ENCODE measurements at places on chromosomes 4 and X.

DNA sequence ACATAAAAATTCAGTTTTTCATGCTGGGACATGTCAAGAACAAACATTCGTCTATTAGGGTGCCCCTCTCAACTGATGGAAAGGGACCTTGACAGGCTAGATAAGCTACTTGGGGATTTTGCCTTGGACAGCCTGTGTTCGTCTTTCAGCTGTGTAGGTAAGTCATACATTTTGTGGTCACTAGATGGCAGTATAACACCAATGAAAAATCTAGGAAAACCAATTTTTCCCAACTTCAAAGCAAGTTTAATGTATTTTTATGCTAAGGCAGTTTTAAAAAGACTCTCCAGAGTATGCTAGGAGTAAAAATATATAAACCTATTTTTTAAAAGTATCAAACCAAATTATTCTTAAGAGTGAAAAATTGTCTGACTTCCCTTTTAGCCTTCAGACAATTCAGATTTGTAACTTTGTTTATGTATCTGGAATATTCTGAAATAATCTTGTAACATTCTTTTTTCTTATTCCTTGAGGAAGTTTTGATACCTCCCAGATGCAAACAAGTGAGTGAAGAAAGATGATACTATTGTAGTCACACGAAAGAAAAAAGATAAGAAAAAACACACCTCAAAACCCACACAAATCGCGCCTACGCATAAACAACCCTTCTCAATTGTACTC is 158.3 kb downstream of the CPE start:
- no peak for DNase-seq

GRCh38 chrX:150298841-150299551 is 64.1 kb upstream of the MAMLD1 start:
- no peak for DNase-seq

GRCh38 chr4:10569491-10569890 is 112.3 kb upstream of the ZNF518B start:
- DNase-seq = no peak

GRCh38 chr4:39029752-39030694 is 2.2 kb downstream of the TMEM156 start:
- no peak for DNase-seq

DNA sequence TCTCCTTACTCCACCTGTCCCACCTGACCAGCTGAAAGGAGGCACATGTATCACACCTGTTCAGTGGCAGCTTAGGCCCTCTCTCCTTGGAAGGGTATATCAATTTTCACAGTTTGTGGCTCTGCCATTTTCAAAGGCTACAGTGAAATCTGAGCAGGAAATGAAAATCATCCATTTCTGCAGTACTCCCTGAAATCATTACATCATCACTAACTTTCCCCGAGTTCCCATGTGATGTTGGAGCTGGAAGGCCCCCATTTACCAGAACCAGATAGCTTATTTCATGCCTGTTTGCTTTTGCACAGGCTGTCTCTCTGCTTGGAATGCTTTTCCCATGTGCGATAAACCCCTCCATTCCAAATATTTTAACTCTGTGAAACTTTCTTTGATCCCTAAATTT is 31.0 kb upstream of the STX18 start:
- no peak for DNase-seq

GRCh38 chr4:24274381-24274941 is 309.9 kb downstream of the DHX15 start:
- no peak for DNase-seq

DNA sequence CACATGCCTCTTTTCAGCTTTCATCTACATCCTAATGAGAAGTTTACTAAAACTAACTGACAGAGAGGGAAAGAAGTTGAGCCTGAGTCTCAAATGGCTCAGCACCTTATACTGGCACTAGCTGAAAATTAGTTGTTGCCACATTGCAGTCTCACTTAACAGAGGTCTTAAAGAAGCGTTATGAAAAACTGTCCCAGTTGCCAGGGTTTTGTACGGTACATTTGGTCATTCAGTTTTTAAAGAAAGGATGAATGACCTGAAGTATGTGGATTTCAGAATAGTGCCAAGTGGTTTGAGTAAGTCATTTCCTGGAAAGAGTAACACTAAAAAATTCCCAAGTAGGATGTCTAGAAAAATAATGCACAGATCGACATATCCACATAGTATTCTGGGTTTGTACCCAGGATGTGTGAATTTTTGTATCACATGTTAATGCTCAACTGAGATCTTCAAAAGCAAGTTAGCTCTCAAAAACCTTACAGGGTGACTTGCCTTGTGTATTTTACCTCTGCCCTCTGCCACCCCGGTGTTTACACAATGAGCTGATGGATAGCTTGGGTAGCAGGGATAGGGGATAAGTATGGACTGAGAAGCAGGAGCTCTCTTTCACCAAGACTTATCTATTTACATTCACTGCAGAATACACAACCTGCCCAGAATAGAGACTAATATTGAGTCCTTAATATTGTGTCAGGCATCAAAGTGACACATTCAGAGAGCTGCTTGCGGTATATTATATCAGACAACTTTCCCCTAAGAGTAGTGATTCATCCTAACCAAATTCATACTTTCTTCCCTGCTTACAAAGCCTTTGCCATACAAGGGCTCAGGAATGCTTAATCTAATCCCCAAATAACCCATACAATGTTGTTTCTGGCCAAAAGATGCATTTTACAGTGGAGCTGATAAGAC is 1075.7 kb upstream of the PABPC4L start:
- DNase-seq = no peak

Measured in ureter (tissue), 1 donor.